Right ventricle myocardium superior (tissue), 1 donor: ENCODE measurements at places on chromosomes 4 and X. TPM values are rescaled to one million over a fixed set of nuclear protein-coding genes. Genes with fewer than 3 reads are reported as not detected.

The CCDC149 gene
- 10.8 TPM for total RNA-seq

The CPE gene
- 49.7 TPM for total RNA-seq

The FDCSP gene
- not detected for total RNA-seq

The SLITRK2 gene
- 0.27 TPM for total RNA-seq

The ZMAT1 gene
- total RNA-seq, result 3.8 TPM

DNA sequence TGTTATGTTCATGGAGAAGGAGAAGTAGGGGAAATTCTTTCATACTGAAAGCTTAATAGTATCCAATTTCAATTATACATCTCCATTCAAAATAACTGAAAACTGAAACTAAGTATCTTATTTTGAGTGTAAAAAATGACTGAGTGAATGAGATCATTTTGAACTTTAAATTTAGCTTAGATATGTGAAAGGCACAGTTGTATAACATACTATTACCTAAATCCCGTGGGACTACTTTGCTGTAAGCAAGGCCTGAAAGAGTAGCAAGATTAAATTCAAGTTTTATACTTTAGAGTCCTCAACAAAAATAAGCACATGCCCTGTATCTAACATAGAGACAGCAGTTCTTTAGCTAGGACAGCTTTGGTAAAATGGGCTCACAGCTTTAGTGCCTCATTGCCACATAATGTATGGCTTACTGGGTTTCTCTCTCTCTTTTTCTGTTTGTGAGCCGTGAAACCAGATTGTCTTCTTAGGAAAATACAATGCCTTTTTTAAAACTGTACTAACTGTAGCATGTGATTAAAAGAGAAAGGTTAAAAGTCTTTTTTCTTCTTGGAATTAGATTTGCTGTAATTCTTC lies 43.2 kb downstream of the GSTCD start:
- no peak for DNase-seq

- no peak for DNase-seq
These were observed 1216.5 kb downstream of the RAPGEF2 start for GRCh38 chr4:160319221-160319867.

DNA sequence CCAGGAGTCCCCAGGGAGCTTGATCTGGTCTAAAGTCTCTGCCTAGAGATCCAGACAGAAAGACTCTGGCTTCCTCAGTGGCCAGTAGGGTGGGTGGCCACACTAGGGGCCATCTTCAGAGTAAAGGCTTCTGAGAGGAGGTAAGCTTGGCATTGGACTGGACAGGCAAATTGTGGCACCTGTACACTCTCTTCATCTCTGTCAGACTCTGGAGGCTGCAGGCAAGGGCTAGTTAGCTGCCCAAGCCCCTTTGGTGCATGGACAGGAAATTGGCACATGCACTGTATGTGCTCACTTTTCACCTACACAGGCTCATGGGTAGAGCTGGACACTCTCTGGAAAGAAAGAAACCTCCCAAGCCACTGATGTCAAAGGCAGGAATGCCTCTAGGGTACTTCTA lies 142.8 kb downstream of the PJA1 start:
- DNase-seq, result no peak
